ENCODE measurements at places on chromosomes 16 and 17.

DNA sequence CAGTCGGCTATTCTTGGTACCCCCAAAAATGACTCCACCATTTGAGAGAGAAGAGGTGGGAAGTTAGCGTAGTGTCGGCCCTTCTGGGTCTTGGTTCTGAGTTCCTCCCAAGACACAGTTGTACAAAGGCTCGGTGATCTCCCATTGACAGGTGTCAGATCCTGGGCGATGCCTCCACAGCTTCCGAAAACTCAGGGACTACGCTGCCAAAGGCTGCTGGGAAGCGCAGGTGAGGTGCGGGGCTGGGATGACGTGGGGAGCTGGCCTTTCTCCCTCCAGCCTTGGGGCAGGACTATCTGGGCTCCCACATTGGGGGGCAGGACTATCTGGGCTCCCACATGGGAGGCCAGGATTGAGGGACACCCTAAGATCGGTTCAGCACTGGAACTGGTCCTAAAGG, 10.4 kb downstream of the CCNF start:
- no peak for DNase-seq

DNA sequence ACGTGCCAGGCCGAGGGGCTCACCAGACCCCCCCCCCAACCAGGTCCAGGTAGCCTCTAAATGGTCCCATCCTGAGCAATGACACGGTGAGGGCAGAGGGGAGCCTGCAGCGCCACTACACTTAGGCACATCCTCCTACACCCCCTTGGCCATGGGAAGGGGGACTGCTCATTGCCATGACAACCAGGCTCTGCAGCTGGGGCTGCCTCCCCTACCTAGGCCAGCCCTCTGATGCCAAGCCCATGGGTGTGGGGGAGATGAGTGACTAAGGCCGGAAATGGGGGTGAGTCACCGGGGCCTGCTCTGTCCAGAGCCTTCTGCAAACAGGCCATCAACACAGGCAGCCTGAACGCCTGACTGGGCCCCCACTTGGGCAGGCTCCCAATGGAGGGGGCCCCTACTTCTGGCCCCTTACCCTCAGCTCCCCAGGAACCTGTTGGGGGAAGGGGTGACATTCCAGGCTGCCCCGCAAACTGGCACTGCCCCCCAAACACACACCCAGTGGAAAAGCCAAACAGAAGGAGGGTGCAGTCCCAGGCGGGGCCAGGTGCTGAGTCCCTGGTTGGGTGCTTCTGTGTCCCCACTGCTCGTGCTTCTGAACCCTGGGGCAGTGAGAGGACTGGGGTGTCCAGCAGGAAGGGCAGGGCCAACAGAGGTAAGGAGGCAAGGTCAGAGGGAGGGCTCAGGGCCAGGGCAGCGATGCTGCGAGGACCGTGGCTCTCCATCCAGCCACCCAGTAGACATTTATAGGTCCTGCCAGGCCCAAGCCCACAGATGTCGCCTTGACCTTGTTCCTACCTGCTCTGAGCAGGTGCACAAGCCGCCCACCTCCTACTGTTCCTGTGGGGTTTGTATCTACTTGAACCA, 8.2 kb downstream of the PLCD3 start:
- peak; percentile 90 for DNase-seq

DNA sequence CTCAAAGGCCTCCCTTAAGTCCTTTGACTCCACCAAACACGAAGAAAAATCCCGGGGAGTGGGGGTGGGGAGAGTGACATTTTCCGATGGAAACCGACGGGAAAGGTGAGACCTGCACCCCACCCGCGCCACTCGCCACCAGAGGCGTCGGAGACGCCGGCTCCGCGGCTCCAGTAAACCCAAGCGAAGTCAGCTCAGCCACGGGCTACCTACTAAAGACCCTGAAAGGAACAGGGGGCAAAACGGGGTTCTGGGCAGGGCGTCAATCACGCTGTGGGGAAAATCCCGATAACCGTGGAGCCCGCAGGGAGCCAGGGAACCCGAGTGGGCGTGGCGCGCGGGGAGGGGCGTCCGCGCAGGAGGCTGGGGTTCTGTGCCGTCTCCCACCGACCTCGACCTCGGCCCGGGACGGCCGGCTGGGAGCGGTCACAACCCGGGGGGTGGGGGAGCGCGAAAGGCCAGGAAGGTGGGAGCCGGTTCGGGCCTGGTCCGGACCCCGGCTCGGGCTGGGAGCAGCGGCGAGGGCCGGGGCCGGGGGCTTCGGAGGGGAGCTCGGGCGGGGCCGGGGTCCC, 565 bp downstream of the WDR45B start:
- no peak for DNase-seq

DNA sequence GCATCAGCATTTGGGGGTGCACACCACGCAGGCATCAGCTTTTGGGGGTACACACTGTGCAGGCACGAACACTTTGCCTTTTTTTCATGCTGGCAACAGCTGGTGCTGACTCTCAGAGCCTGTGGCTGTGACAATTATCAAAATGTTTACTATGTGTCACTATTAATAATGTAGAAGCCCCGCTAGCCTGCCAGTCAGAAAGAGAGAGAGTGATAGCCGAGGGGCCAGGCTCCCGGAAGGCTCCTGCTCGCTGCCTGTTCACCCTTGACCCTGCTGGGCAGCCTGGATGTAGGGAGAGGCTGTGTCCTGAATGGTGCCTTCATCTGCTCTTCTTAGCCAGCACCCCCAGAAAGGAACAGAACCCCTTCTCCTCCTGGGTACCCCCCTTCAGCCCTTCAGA, 61.9 kb downstream of the SDK2 start:
- DNase-seq, result no peak

- peak; percentile 1 for DNase-seq
These were observed 36.8 kb downstream of the TMEM132E start for GRCh38 chr17:34616148-34616547.

- no peak for DNase-seq
These were observed 188.0 kb downstream of the PMP22 start for GRCh38 chr17:15076991-15077663.

- no peak for DNase-seq
These were observed 31.3 kb downstream of the ASPA start for GRCh38 chr17:3507071-3507470.

GRCh38 chr17:77354670-77355455, 214.1 kb downstream of the SEC14L1 start:
- peak; percentile 96 for DNase-seq

DNA sequence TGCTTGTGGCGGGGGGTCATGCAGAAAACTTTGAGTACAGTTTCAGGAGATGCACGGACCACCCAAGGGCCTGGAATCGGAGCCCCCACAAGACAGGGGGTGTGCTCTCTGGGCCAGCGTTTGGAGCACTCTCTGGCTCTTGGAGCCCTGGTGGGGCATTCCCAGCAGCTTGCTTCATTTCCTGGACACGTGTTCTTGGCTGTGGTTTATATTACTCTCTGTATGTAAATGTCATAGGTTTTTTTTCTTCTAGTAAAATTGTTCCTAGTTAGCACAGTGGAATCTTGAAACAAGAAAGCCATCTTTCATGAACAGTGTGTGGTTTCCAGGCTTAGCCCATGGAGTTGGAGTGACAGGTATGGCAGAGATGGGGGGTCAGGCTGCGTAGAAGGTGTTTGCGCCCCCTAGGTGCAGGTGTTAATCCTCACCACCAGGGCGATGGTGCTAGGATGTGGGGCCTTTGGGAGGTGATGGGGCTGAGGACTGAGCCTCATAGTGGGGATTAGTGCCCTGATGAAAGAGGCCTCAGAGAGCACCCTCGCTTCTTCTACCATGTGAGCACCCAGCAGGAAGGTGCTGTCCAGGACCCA, 79.8 kb downstream of the JPH3 start:
- DNase-seq, result peak; percentile 75

GRCh38 chr16:72677662-72678447, 370.1 kb downstream of the ZFHX3 start:
- peak; percentile 75 for DNase-seq

- DNase-seq, result no peak
These were observed 292 bp downstream of the WSCD1 start for GRCh38 chr17:6070430-6070912.

GRCh38 chr17:12790249-12791106, 1.2 kb downstream of the ARHGAP44 start:
- no peak for DNase-seq

- DNase-seq, result no peak
These were observed 91.8 kb downstream of the CYB561 start for GRCh38 chr17:63354256-63354655.

GRCh38 chr16:83937922-83938885, 14.8 kb upstream of the OSGIN1 start:
- DNase-seq, result peak; percentile 51

- DNase-seq, result no peak
These were observed 64.3 kb upstream of the RCVRN start for GRCh38 chr17:9969301-9969935.

GRCh38 chr17:43545383-43545632, 832 bp downstream of the ETV4 start:
- no peak for DNase-seq

- no peak for DNase-seq
These were observed 803 bp downstream of the APOBR start for GRCh38 chr16:28495098-28495793.

DNA sequence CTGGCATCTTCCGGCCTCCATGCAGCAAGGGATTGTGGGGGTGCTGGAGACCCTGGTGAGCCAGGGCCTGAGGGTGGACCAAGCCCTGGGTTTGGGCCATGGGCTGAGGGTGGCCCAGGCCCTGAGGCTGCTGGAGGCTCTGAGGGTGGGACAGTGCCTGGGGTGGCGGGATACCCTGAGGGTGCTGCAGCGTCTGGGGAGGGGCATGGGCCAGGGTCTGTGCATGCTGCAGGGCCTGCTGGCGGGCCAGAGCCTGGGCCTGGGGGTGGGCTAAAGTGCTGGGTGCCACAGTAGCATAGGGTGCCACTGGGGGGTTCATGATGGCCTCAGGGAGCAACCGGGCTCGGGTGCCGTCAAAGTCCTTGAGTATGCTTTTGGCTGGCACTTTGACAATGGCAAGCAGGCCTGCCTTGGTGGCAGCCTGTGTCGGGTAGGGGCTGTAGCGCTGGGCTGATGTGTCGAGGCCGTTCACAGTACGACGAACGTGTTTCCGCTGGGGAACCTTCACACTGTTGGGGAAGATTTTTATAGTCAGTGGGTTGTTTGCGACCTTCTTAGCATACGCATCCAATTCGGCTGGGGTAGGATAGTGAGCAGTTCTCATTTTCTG, 15.6 kb downstream of the TRAF4 start:
- no peak for DNase-seq

- DNase-seq, result peak; percentile 67
These were observed 26.0 kb upstream of the HNF1B start for GRCh38 chr17:37770631-37771518.

- DNase-seq, result no peak
These were observed 196.1 kb upstream of the HS3ST3A1 start for GRCh38 chr17:13797863-13798262.

- no peak for DNase-seq
These were observed 25.8 kb upstream of the TNFSF12 start for GRCh38 chr17:7523033-7523432.

- DNase-seq, result no peak
These were observed 7.5 kb upstream of the HEATR3 start for GRCh38 chr16:50058091-50058771.

DNA sequence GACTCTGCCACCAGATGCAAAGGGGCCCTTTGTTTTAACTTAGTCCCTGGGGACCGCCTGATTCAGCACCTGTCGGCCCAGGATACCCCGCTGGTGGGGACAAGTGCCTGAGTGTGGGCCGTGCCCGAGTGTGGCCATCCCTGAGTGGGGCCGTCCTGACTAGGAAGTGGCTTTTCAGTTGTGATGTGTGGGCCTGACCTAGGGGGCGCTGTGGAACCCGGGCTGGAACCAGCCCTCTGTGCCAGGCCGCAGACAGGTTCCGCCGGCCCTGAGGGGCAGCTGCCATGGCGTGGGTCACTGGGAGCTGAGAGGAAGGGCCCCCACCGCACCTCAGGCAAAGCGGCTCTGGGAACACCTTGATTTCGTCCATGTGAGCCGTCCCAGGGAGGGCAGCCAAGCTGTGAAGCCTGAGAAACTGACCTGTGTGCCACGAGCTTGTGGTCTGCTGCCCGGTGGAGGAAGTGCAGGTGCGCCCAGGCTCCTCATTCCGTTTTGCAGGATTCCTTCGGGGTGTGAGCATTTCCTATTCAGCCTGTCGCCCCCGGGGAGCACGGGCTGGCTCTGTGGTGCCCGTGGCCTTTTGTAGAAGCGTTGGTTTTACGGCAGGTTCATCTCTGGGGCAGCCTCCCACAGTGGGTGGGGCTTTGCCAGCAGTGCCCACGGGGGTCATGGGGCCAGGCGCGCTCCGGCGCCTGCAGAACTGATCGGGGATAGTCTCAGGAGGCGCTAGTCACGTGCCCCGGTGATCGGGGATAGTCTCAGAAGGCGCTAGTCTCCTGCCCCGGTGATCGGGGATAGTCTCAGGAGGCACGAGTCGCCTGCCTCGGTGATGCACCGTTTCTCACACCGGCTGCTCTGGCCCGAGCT, 5.3 kb downstream of the RPL13 start:
- DNase-seq, result peak; percentile 35

GRCh38 chr17:60455378-60455777, 33.1 kb downstream of the CHCT1 start:
- DNase-seq, result no peak

DNA sequence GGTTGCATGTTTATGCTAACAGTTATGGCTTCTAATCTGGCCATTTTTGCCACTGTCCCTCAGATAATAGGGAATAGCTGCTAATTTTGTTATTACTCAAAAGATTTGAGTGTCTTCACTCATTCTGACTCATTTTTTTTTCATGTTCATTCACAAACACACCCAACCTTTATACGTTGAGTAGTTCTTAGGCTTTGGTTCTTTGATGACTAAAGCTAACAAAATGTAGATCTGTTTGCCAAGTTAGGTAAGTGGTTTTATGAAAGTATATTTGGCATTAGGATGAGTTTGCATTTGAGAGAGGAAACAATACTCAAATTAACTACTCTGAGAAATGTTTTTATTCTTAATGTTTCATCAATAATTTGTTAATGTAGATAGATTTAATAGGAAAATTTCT, 3.6 kb downstream of the MAP2K4 start:
- peak; percentile 67 for DNase-seq

DNA sequence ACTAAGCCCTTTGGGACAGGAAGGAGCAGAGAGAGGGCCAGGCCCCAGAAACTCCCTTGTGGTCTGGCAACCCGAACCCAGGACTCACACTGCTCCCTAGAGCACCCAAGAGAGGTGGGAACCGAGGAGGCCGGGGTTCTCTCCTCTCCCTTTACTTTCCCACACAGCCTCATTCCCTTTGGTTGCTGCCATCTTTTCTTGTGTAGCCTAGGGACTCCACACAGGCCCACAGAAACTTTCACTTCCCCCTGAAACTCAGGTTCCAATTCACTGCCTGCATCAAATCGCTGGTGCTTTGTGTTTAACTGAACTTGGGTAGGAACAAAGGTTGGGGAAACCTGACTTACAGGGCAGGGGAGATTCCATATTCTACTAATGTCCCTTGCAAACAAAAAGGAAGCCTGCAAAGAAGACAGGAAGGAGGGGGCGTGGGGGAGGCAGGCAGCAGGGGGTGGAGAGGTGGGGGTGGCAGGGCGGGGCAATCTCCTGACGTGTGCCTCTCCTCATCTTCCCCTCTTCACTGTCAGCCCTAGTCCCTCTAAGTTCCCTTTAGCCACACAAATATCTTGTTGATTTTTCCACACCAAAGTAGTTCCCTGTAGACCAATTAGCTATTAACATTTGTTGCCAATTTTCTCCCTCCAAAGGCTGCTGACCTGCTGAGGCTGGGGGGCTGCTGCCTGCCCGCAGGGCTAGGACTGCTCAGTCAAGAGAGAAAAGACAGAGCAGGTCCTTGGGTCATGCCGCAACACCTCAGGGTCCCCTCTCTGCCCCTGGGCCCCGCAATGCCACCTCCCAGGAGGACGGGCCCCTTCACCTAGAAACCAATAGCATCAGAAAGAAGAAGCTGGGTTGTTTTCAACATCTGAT, 8.0 kb downstream of the ST3GAL2 start:
- DNase-seq, result peak; percentile 19

GRCh38 chr16:4602331-4602730, 12.4 kb downstream of the UBALD1 start:
- no peak for DNase-seq
